ENCODE measurements at places on chromosomes 5 and 9.

DNA sequence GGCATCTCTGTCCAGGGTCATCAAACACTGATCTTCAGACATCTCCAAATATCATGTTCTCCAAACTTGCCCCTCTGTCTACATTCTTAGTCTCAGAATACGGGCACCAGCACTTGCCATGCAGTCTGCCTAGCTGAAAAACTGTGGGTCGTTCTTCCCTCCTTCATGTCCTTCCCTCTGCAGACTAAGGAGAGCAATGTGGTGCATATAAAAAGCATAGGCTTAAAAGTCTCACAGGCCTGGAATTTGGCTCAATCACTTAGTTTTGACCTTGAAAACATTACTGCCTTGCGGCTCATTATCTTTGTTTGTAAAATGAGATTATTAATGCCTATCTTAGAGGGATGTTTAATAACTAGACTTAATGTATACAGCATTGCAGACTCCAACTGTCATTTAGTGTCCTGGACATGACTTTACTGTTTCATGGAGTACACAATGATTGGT is 362.8 kb downstream of the NPR3 start:
- no peak for DNase-seq

- no peak for DNase-seq
These were observed 33.9 kb downstream of the GNAQ start for GRCh38 chr9:77997611-77998284.

GRCh38 chr9:125889476-125890419 is 142.6 kb downstream of the PBX3 start:
- no peak for DNase-seq

- DNase-seq, result no peak
These were observed 50.4 kb upstream of the ZSWIM6 start for GRCh38 chr5:61281686-61282085.

GRCh38 chr9:34084562-34084961 is 35.9 kb upstream of the UBAP2 start:
- no peak for DNase-seq

DNA sequence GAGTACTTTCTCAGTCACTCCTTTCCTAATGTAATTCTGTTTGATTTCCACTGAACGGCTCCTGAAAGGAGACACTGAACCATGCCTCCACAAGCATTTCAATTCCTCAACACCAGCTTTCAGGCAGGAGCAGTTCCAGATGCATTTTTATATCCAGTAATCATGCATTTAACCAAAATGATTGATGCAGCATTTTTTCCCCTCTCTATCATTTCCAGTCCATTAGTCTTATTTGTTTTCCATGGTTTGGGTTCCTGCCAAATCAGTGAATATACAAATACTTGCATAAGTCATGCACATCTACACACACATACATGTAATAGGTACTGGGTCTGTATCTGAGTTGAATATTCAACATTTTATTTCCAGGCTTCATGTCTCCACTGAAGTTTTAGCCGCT is 122.7 kb downstream of the GRIA1 start:
- no peak for DNase-seq

- DNase-seq, result no peak
These were observed 54.0 kb downstream of the PPIP5K2 start for GRCh38 chr5:103174147-103174546.

- no peak for DNase-seq
These were observed 22.3 kb upstream of the TMEM250 start for GRCh38 chr9:136140966-136141365.

GRCh38 chr9:84371737-84372136 is 31.2 kb upstream of the SLC28A3 start:
- no peak for DNase-seq

- DNase-seq, result no peak
These were observed 35.8 kb upstream of the TLX3 start for GRCh38 chr5:171272996-171273970.

All from stimulated activated CD8-positive, alpha-beta memory T cell treated with anti-CD3 and anti-CD28 coated beads, Interleukin-2, amount 100 ng/mL, for 48 hours (primary cell).